ENCODE measurements at places on chromosomes 7 and 10.

GRCh38 chr7:95104739-95105138 is 197.3 kb downstream of the PPP1R9A start:
- no peak for DNase-seq

DNA sequence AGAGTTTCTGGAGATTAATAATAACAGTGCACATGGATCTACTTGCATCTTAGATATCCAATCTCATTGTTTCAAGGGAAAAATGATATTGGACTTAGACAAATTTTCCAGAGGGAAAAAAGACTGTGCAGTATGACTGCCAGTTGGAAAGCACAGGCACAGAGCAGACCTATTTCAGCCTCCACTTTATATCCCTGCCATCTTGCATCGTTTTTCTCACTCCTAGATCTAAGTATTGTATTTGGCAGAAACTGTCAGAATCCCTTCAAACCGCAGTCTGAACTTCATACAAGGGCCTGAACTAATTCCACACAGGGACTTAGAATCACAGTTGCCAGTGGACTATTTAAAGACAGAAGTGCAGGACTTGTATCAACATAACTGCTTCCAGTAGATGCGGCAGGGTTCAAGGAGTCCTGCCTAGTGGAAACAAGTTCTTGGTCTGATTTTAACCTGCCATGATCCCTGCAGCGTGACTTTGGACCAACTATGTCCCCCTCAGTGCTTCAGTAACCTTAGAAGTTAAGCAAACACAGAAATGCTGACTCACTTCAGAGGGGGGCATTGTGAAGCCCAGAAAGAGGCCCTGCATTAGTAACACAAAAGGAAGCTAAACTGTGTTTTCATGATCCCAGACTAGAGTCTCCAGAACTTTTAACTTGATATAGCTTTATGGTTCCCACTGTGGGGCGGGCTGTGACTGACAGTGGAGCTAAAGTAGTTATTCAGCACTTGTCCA is 95.7 kb upstream of the PALS2 start:
- no peak for DNase-seq

- DNase-seq = peak; percentile 29
These were observed 445 bp upstream of the ATRNL1 start for GRCh38 chr10:115092555-115093285.

GRCh38 chr7:91632234-91632940 is 248.1 kb downstream of the MTERF1 start:
- no peak for DNase-seq

GRCh38 chr10:43904301-43904700 is 255.6 kb upstream of the ZNF32 start:
- no peak for DNase-seq

DNA sequence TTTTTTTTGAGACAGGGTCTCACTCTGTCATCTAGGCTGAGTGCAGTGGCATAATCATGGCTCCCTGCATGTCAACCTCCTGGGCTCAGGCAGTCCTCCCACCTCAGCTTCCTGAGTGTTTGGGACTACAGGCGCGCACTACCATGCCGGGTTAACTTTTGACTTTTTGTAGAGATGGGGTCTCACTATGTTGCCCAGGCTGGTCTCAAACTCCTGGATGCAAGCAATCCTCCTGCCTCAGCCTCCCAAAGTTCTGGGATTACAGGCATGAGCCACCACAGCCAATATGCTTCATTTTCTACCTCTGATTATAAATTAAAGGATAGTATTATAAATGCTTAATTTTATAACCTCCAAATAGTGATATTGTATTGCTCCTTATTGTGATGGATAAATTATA is 121.3 kb downstream of the ADK start:
- DNase-seq = no peak

DNA sequence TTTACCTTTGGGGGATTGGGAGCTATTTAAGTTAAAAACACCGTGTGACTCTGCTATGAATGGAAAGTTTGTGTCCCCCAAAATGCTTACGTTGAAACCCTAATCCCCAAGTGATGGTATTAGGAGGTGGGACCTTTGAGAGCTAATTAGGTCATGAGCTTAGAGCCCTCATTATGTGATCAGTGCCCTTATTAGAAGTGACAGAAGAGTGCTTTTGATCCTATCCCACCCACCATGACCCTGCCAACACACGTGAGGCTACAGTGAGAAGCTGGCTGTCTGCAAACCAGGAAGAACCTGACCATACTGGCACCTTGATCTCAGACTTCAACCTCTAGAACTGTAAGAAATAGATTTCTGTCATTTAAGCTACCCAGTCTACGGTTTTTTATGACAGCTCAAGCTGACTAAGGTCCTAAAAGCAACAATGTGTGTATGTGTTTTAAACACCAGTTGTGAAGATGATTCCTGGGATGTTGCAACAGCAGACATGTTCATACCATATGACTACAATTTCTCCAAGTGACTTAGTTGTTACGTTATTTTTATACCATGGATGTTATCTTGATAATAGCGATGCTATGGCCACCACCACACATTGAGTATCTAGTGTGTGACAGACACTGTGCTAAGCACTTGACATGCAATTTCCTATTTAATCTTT is 124.4 kb downstream of the PIP4K2A start:
- DNase-seq = no peak

- DNase-seq = no peak
These were observed 18.6 kb downstream of the PDE6C start for GRCh38 chr10:93630625-93631557.

DNA sequence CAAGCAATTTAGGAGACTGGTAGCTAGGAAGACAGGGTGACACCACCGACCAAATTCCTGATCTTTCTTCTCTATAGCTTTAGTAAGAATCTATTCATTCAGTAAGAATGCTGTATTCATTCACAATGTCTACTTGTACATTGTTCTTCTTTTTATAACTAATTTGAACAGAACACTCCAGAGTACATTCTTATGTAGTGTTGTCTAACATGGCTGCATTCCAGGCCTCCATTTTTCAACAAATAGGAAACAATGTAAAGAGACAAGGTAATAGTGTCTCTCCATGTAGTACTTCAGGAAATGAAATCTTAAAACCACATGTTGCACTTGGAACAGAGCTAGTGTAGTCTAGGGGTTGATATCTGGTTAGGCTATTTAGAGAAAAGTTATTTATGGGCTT is 1.8 kb downstream of the VCL start:
- no peak for DNase-seq

DNA sequence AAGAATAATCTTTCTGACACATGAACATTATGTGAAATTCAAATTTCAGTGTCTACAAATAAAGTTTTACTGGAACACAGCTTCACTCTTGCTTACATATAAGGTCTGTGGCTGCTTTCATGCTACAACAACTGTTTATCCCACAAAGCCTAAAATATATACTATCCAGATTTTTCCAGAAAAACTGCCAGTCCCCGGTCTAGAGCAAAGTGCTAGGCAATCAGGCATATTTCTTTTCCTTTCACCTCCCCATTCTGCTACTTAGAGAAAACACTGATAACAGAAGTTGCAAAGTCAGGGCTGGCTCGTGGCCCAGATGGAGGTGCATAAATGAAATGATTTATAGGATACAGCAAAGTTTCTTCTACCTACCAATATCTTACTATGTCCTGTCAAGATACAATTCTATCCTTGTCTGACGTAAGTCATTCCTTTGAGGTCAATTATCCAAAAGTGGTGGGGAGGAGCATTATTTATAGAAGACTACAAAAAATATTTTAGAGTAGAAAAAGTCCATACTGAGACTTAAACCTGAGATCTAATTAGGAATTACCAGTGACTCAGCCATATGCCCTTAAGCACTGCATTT is 384.1 kb downstream of the NXPH1 start:
- no peak for DNase-seq

- DNase-seq = no peak
These were observed 99.1 kb downstream of the PLCE1 start for GRCh38 chr10:94092848-94093247.

DNA sequence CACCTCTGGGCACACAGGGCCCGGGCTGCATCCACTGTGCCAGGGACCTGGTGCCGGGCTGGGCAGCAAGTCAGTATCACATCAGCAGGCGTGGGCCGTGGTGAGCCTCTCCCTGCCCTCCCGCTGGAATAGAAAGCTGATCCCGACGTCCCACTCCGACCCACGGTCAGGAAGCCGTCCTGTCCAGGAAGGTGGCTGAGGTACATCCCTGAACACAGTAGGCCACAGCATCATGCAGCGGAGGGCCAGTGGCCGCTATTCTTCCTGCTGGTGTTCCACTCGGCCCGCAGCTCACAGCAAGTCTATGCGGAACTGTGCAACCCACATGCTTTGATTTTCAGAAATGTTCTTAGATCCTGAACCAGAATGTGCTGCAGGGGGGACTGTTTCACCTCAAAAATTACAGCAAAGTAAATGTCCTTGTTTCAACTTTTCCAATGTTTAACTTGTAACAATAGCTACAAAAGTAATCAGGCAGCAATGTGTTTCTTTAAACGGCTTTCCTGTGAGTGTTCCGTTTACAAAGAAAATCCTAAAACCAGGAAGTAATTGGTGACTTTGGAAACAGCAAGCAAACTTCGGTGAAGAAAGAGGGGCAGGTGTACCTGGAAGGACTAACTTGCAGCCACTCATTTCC is 676 bp upstream of the GPR146 start:
- no peak for DNase-seq

- no peak for DNase-seq
These were observed 187.3 kb upstream of the PRSS58 start for GRCh38 chr7:142445019-142445686.
